ENCODE measurements at places on chromosomes 1 and 21.

GRCh38 chr1:20732588-20733359, at the start of gene SH2D5:
Gene SH2D5 (minus strand): TSS chr1:20732703. CDS start chr1:20728044, 4,659 bp downstream.
- DNase-seq: no peak

GRCh38 chr1:9782897-9783296, 40.9 kb downstream of the CLSTN1 start:
- DNase-seq: no peak

- DNase-seq: no peak
These were observed 5.9 kb downstream of the MTHFR start for GRCh38 chr1:11799896-11800295.

- DNase-seq: peak; percentile 47
These were observed 93.1 kb upstream of the HAO2 start for GRCh38 chr1:119275145-119276134.

DNA sequence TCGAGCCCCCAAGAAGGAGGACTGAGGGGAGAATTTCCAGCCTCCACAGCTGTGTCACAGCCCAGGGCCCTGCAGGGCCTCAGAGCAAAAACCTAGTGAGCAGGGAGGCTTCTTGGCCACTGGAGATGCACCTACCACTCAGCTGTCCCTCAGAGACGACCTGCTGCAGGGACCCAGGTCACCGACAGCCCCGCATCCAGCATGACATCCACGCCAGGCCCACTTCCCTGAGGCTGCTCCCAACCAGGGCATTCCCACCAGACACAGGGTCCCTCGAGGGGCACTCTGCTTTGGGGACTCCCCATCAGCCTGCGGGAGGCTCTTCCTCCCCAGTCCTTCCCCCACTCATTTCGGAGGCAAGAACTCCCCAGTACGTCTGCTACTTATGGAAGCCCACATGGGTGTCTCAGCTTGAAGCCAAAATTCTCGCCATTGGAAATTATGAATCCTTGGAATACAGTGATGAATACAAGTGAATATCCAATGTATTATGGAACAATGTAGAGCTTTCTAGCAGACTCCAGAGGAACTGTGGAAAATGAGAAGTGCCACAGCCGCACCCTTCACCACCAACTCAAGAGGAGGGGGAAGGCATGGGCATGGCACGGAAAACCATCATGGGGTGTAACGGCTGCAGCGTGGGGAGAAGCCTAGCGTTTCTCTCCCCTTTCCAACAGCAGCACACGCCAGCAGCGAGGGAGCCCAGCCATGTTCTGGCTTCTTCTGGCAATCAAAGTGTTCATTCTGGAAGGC, 6.9 kb downstream of the TFF3 start:
- DNase-seq: no peak

Data from spinal cord (tissue), 10 donors.